Activated naive CD4-positive, alpha-beta T cell treated with anti-CD3 and anti-CD28 coated beads, Interleukin-2, amount 10 ng/mL, durations not matched to agents 7 days and 5 days (primary cell): ENCODE measurements at places on chromosomes 4 and X.

DNA sequence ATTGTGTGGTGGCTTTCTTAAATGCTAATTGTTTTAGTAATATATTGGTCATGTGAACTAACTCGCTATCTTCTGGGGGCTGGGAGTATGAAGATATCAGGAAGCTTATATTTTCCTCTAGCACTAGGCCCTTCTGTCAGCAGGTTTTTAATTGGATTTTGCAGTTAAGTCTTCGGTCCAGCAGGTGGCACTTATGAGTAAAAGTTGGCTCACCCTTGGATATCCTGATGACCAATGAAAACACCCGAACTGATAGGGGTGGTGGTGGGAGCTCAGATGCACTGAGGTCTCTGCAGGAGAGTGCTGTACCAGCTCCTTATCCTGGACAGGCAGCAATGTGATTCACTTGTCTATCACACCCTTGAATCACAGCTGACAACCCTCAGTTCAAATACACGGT is 1365.8 kb upstream of the DIAPH2 start:
- DNase-seq = no peak

DNA sequence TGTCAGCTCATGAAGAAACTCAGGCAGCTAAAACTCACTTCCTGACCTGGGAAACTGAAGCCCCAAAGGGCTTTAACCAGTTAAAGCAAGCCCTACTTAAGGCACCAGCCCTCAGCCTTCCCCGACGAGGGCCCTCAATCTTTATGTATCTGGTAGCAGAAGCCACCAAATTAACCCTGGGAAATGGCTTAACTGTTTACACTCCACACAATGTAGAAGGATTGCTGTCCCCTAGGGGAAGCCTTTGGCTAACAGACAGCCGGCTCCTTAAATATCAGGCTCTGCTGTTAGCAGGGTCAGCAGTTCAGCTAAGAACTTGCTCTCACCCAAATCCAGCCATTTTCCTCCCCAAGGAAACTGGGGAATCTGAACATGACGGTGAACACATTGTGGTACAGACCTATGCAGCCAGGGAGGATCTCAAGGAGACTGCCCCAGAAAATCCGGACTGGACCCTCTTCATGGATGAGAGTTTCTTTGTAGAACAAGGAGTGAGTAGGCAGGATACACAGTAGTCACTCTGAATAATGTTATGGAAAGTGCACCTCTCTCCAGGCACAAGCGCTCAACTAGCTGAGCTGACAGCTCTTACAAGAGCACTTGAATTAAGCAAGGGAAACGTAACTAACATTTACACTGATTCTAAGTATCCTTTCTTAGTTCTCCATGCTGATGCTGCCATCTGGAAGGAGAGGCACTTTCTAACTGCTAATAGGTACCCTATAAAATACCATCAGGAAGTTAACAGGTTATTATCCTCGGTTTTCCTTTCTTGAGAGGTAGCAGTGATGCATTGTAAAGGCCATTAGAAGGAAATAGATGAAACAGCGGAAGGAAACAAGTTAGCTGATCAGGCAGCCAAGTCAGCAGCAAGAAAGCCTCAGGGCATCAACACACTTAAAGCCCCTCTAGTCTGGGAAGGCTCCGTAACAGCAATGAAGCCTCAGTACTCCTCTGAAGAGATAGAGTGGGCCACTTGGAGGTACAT is 9.6 kb upstream of the NAF1 start:
- no peak for DNase-seq

- no peak for DNase-seq
Measured at GRCh38 chr4:6959261-6959660, 49.6 kb downstream of the TBC1D14 start.

GRCh38 chrX:66163447-66163846 is 600 bp upstream of the HEPH start:
- no peak for DNase-seq

GRCh38 chr4:176357359-176358082 is 37.8 kb downstream of the SPCS3 start:
- no peak for DNase-seq

GRCh38 chr4:18722748-18723191 is 701.2 kb upstream of the LCORL start:
- DNase-seq = no peak

DNA sequence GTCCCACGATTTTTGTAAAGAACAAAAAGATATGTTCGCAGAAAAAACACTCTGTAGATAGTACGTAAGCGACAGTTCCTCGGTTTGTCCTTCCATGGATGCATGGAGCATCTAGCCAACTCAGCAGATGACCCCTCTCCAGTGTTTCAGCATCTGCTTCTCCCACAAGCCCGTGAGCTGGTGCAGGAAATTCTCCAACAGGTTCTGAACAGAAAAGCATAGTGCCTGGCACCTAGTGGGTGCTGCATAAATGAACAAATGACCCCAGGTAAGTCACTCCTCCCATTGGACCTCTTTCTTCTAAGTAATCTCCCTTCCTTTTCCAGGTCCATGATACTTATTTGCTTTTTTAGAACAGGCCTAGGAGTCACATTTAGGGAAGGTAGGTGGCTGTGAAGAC is 966 bp upstream of the KIAA0232 start:
- no peak for DNase-seq

- no peak for DNase-seq
Measured at GRCh38 chr4:138398322-138398721, 156.2 kb upstream of the SLC7A11 start.

DNA sequence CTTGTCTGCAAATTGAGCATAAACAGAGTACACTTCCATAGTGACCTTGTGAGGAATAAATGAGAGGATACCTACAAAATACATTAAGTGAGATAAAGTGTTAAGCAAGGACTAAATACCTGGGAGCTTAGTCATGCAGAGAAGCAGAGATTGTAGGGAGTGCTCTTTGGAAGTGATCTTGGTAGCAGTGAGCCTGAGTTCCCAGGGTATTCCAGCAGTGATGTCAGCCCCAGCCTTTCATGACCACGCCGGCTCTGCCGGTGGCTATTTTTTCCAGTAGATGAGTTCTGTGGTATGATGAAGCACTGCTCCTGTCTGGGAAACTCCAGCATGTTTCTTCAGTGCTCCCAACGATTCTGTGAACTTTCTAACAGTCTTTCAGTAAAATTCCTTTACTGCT is 391.5 kb upstream of the IGFBP7 start:
- no peak for DNase-seq

- no peak for DNase-seq
Measured at GRCh38 chr4:32172761-32173160, 1452.6 kb downstream of the PCDH7 start.

- peak; percentile 26 for DNase-seq
Measured at GRCh38 chrX:119427024-119427794, 28.1 kb downstream of the SLC25A43 start.
